ENCODE measurements at places on chromosomes 11 and 22.

DNA sequence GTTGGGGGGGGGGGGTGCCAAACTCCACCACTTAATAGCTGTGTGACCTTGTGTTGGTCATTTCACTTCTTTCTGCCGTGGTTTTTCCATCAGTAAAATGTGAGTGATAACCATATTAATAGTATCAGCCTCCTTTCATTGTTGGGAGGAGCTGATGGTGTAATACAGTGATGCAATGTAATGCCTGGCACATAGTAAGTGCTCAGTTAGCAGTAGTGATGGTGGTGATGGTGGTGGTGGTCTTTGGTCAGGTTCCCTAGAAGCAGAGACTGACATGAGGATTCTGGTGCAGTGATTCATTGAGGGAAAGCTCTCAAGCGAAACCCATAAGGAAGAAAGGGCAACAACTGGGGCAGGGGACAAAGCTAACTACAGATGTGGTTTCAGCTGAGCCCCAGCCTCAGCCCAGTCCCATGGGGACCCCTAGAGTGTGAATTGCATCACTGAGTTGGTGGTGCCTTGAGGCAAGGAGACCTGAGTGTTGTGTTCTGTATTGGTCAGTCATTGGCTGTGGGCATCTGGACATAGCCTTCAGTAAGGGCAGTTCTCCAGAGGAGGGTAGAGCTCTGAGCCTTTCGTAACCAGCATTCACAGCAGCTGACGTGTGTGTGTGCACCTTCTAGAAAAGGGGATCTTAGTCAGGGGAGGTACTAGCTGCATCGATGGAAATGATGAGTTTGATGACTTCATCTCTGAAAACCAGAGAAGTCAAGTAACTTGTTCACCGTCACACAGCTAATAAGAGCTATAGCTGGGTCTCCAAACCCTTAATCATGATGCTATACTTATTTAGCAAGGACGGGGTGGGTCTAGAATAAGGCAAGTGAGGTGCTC lies 93.6 kb upstream of the CRYBB3 start:
- no peak for DNase-seq

DNA sequence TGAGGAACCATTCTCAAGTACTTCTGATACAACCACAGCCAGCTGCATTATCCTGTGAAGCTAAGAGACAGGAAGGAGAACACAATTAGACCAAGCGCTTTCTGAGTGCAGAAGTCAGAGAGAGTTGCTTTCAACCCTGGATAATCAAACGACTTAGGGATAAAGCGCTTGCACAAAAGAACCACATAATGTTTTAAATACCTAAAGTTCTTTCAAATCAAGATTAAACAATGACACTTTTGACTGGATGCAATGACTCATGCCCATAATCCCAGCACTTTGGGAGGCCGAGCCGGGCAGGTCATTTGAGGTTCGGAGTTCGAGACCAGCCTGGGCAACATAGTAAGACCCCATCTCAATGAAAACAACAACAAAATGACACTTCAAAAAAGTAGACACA lies 145.1 kb downstream of the SWAP70 start:
- DNase-seq, result no peak

DNA sequence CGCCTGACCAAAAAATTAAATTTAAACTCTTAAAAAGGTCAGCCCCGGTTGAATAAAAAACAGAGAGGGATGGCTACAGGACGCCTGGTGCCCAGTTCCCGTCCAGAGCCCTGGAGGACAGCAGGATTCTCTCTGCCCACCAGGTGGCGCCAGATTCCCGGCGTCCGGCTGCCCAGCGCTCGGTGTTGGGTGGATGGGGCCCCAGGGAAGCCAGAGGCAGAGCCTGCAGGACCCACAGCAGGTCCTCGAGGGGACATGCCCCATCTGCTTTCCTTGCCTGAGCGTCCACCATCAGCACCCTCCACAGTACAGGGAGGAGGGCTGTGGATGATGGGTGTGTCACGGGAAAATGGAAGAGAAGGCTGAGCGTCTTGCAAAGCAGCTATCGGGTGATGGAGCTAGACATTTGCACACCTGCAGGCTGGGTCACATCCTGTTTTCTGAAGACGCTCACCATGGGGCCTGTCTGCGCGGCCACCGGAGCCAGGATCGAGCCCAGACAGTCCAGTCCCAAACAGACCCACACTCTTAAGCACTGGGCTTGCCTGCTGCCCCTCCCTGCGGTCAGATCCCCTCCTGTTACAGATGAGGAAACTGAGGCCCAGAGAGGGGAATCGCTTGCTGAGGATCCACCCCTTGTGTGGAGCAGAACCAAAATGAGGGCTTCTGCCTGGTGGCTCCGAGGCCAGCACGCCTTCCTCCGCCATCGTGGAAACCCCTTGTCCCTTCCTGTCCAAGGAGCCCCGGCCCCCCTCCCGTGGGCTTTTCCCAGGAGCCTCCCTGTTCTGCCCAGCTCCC lies 18.5 kb upstream of the CBX7 start:
- no peak for DNase-seq

- no peak for DNase-seq
Measured at GRCh38 chr11:2883640-2883978, 2.0 kb downstream of the CDKN1C start.

GRCh38 chr11:75565221-75565814 lies 3.3 kb downstream of the SERPINH1 start:
- DNase-seq, result no peak

DNA sequence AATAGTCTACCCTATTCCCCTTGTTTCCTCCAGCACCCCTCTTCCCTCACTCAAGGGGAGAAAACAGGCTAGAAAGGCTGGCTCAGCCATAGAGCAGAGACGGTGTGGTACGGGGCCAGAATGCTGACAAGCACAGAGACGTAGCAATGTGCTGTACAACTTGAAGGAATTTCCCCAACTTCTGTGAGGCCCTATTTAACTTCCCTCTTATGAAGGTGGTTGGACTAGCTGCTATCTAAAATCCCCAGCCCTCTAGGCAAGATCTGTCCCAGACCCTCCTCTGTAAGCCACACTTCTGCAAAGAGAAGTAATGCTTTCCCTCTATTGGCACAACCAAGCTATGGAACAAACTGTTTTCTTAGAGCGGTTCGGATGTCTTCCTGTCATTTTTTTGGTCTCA lies 37.8 kb downstream of the PLEKHA7 start:
- DNase-seq, result no peak

DNA sequence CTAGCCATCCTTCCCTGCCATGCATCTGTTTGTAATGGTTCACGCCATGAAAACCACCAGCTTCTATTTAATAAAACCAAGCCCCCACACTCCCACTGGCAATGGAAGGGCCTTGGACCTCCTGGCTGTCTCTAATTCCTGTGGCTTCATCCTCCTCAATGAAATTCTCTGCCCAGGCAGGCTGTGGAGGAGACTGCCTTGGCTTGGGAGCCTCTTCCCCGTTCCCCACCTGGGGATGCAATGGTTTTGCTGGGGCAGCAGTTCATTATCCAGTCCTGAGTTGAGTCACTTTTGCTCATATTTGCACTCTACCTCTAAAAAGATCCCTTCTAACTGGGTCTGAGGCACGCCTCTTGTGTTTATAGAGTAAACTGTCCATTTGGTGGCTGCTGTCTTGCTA lies 515.8 kb downstream of the NTM start:
- DNase-seq, result no peak

GRCh38 chr11:70139785-70140410 lies 61.8 kb downstream of the ANO1 start:
- no peak for DNase-seq

GRCh38 chr22:40397396-40397795 lies 27.0 kb downstream of the SGSM3 start:
- DNase-seq, result no peak

DNA sequence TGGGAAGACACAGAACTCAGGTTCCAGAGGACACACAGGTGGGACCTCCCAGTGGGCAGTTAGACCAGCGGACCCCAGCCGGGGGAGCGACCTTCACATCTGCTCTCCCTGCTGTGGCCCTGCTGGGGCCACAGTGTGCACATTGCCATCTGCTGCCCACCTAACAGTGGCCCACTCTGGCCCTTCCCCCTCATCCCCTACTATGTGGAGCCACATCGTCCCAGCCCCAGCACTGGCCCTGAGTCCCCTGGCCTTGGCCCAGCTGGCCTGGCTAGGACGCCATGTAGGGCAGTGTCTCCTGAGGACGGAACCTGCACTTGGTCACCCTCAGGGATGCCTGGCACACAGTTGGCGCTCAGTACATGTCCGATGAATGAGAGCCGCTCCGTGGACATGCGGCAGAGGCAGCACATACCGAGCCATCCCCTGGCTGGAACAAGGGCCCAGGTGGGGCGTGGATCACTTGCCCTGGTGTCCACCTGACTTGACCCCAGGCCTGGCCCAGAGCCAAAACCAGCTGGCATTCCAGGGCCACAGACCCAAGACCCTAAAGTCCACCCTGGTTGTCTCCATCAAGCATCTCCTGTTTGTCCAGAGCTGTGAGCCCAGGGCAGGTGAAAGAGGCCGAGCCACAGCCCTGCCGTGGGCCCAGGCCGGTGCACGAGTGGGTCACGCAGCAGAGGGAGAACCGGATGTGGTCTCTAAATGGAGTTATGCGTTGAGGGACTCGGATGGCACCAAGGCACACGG lies 93.1 kb upstream of the FGF3 start:
- DNase-seq, result no peak

DNA sequence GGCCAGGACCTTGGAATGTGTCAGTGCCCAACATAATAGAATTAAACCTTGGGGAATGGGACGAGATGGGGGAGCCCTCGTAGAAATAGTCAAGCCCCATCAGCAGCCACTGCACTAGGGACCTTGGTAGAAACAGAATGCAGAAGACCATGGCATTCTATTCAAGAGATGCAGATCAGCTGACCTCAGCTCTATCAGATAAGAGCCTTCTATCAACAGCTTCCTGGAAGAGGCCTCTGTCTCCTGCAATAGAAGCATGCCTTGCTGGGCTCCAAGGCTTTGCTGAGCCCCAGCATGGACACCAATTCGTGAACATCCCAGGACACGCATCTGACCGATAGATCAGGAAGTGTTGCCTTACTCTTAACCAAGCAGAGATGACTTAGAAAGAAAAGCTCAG lies 27.5 kb upstream of the FLI1 start:
- DNase-seq, result no peak

DNA sequence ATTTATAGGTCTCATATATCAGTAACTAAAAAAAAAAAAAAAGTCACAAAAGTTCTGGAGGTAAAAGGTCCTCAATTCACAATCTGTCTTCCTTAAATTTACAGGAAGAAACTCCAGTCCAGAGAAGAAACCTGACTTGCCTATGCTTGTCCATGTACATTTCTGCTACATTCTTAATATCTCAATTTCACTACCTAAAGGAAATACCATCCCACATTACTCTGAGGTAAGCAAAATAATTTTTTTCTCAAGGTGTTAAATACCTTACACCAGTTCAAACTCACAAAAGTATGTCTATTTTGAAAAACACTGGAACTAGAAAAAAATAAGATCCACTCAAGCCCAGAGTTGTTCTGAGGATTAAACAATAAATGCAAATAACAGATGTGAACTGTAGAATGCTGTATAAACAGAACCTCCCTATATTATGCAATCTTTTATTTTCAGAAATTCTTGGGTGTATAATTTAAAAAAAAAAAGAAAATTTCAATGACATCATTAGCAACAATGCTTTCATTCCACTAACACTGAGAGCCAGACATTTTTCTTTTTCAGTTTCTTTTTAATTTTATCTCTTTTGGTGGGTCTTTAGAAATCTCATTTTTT lies 49.9 kb upstream of the GDPD4 start:
- no peak for DNase-seq

DNA sequence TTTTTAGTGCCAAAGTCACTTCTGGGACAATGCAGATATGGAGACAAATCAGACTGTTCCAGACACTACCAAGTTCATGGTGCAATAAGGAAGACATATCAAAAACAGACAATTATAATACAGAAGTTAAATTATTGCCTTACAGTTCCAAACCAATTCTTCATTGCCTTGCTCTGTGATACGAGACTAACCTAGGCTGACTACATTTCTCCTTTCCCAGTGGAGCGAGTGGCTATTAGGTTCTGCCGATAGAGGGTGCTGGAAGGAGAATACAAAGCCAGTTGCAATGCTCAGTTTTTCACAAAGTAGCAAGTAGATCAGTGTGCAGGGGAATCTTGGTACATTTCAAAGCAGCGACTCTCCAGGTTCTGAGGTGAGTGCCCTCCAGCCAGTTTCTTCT lies 67.8 kb downstream of the FAM168A start:
- DNase-seq, result no peak

- no peak for DNase-seq
Measured at GRCh38 chr11:33344611-33345010, 87.4 kb downstream of the HIPK3 start.

DNA sequence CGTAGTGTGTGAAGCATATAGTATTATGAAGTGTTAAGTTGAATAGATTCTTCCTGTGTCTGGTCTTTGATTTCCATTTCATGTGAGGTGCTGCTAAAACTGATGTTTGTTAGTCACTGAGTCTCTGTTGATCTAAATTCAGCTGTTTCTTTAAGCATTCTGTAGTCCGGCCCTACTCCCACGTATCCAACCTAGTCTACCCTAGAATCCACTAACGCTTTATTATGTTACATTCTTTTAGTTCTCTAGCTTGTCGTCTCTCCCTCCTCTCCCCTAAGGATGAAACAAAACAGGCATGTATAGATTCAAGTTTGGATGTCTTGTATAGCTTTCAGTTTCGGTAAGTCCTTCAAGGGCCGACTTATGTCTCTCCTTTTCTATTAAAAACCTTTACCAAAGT lies 4.1 kb downstream of the WEE1 start:
- DNase-seq, result no peak

DNA sequence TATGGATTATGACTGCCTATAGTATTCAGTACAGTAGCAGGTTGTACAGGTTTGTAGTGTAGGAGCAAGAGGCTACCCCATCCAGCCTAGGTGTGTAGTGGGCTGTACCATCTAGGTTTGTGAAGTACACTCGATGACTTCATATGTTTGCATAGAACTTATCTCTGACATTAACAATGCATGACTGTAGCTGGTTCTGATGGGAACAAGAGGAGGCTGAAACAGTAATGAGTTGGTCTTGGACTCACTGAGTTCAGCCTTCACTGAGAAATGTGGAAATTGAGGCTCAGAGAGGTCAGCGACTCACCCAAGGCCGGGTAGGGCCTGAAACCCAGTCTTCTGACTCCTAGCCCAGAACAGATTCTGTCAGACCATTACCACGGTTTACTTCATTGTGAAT lies 13.0 kb downstream of the MYO7A start:
- no peak for DNase-seq

DNA sequence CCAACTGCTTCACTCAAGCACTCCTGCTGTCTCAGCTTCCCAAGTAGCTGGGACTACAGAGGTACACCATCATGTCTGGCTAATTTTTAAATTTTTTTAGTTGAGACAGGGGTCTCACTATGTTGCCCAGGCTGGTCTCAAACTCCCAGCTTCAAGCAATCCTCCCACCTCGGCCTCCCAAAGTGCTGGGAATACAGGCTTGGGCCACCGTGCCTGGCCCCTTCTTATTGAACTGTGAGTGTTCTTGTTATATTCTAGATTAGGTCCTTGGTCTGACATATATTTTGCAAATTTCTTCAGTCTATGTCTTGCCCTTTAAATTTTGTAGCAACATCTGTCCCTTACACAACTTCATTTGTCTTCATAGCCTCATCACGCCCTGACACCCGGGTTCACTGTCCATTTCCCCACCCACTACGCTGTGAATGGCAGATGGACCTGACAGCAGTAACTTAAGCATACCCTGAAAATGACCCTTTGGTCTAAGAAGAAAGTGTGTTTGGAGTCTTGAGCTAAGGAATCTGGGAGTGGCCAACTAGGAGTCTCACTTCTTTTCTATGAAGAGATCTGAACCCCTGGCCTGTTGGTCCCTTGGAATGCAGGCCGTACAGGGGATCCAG lies 4.2 kb upstream of the FAM118A start:
- DNase-seq, result no peak
